Tibial nerve (tissue), 4 donors: ENCODE measurements at places on chromosomes 5 and 9. TPM values are rescaled to one million over a fixed set of nuclear protein-coding genes. Genes with fewer than 3 reads are reported as not detected.

DNA sequence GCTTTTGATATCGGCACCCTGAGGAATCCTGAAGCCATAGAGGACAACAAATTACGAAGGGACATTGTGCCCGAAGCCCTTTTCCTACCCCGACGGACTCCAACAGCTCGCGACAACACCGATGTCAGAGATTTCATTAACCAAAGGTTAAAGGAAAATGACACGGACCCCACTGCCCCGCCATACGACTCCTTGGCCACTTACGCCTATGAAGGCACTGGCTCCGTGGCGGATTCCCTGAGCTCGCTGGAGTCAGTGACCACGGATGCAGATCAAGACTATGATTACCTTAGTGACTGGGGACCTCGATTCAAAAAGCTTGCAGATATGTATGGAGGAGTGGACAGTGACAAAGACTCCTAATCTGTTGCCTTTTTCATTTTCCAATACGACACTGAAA lies 129.5 kb downstream of the CDH6 start:
- no peak overlapping the region for H3K4me3 ChIP-seq
- DNase-seq = no peak
- no peak overlapping the region for H3K27ac ChIP-seq
- no peaks in the 10 kb centered on the region for H3K36me3 ChIP-seq
- H3K4me1 ChIP-seq = no peaks in the 10 kb centered on the region

- H3K27ac ChIP-seq = no peak overlapping the region
- no peaks in the 10 kb centered on the region for H3K27me3 ChIP-seq
- no peaks in the 10 kb centered on the region for H3K36me3 ChIP-seq
Observed at GRCh38 chr5:2187687-2188086, 305.0 kb upstream of the IRX4 start.

RAB14 gene
- total RNA-seq = 45.4 TPM

DNA sequence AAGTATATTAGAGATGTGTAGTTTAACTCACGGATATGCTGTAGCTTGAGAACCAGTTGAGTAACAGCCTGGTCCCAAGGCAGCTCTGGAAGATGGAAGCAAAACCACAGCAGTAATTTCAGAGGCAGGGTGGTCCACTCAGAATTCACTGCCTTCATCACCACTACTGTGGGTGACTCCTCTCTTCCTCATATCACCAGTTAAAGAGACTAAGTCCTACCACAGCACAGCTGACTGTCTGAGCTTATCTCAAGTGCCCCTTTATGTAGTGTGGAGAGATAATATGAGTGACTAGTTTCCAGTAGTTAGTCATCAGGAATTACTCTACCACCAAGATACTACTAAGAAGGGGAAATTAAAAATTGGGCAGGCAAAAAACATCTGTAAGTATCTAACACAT lies 1571.2 kb upstream of the C9orf72 start:
- no peak overlapping the region for H3K4me3 ChIP-seq
- H3K4me1 ChIP-seq = no peaks in the 10 kb centered on the region
- no peaks in the 10 kb centered on the region for H3K27me3 ChIP-seq
- no peak overlapping the region for H3K27ac ChIP-seq
- no peaks in the 10 kb centered on the region for H3K36me3 ChIP-seq

DNA sequence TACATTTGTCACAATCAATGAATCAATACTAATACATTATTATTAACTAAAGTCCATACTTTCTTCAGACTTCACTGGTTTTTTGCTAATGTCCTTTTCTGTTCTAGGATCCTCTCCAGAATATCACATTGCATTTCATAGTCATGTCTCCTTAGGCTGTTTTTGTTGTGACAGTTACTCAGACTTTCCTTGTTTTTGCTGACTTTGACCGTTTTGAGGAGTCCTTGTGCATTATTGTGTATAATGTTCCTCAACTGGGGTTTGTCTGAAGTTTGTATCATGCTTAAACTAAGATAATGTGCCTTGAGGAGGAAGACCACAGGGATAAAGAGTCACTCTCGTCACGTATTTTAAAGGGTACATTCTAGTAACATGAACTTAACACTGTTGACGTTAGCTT lies 376.9 kb downstream of the NTRK2 start:
- no peak for DNase-seq
- no peaks in the 10 kb centered on the region for H3K36me3 ChIP-seq
- H3K4me3 ChIP-seq = no peak overlapping the region
- no peaks in the 10 kb centered on the region for H3K4me1 ChIP-seq
